Muscle of leg (tissue), 16 donors: ENCODE measurements at places on chromosomes 11 and 22. TPM values are rescaled to one million over a fixed set of nuclear protein-coding genes. Genes with fewer than 3 reads are reported as not detected.
A peak's percentile ranks its signal among the peaks of the same experiment; 100 is the strongest.

Gene MS4A6E
- polyA plus RNA-seq: not detected

Gene NRXN2
- 24.0 TPM for polyA plus RNA-seq

Gene CD3G
- polyA plus RNA-seq: 0.04 TPM

Gene CRYBB3
- polyA plus RNA-seq: 0.19 TPM

Gene CDCA5
- 17.0 TPM for polyA plus RNA-seq

Gene CHRM4
- polyA plus RNA-seq: not detected

Gene NLRP14
- polyA plus RNA-seq: 0.04 TPM

Gene ADORA2A
- 15.5 TPM for polyA plus RNA-seq

Gene COA4
- 75.9 TPM for polyA plus RNA-seq

GRCh38 chr22:36374603-36375024, 13.2 kb downstream of the MYH9 start:
- H3K4me3 ChIP-seq: no peak overlapping the region
- peaks cover 48% of the 10 kb centered on the region for H3K4me1 ChIP-seq
- no peak for DNase-seq
- H3K27ac ChIP-seq: no peak overlapping the region
- peaks cover 9% of the 10 kb centered on the region for H3K36me3 ChIP-seq

GRCh38 chr11:128422576-128423370, 164.6 kb downstream of the ETS1 start:
- DNase-seq: peak; percentile 48
- H3K4me1 ChIP-seq: peaks cover 32% of the 10 kb centered on the region

DNA sequence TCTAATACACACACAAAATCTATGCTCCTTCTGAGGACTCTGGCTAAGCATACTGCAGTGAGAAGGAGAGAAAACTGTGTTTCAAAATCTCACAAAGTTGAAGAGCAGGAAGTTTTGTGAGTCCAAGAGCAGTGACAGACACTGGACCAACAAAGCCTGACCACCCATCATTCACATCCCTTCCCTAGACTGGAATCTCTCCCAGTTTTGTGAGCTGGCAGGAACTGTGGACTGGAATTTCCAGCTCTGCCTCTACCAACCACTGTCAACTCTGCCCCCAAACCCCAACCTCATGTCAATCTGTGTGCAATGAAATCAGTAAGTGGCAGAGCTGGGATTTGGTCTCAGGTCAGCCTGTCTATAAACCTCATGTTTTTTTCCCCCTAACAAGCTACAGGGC, 112.6 kb downstream of the ARL14EP start:
- no peak for DNase-seq
- no peaks in the 10 kb centered on the region for H3K4me1 ChIP-seq
- H3K4me3 ChIP-seq: no peak overlapping the region
- H3K27me3 ChIP-seq: no peaks in the 10 kb centered on the region

- peaks cover 5% of the 10 kb centered on the region for H3K4me1 ChIP-seq
- DNase-seq: no peak
- no peaks in the 10 kb centered on the region for H3K27me3 ChIP-seq
- H3K4me3 ChIP-seq: no peak overlapping the region
- peak overlapping the region; percentile 51 for H3K27ac ChIP-seq
- peaks cover 16% of the 10 kb centered on the region for H3K36me3 ChIP-seq
Observed at GRCh38 chr11:940496-941135, 14.9 kb downstream of the AP2A2 start.

GRCh38 chr11:72446929-72447769, 12.8 kb upstream of the CLPB start:
- H3K4me3 ChIP-seq: no peak overlapping the region
- H3K27ac ChIP-seq: no peak overlapping the region
- no peaks in the 10 kb centered on the region for H3K4me1 ChIP-seq
- H3K36me3 ChIP-seq: no peaks in the 10 kb centered on the region

DNA sequence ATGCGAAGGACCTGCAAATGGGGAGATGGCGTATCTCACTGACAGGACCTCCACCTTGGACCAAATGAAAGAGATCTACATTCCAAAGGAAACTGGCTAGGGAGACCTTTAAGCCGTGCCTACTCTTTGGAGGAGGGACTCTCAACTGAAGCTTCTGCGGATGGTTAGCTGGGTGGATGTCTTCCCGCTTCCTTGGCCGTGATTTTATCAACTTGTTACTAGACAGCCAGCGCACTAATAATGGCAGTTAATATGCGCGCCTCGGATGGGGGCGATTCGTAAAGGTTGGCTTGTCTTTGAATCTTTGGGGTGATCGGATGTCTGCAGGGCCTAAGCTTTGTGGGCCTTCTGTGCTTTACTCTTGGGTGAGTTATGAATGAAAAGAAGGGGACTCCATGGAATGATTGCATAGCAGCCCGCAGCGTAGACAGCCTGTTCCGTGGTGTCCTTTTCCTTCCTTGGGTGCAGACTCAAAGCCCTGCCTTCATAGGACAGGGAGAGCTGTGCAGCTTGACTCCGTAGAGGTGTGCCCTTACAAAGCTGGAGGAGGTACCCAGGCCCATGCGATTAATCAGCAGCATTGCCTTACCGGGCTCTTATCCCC, 1.5 kb downstream of the ZNRF3 start:
- peaks cover 10% of the 10 kb centered on the region for H3K27me3 ChIP-seq
- DNase-seq: peak; percentile 21
- H3K4me1 ChIP-seq: peaks cover 25% of the 10 kb centered on the region
- no peaks in the 10 kb centered on the region for H3K36me3 ChIP-seq
- no peak overlapping the region for H3K27ac ChIP-seq
- H3K4me3 ChIP-seq: peak overlapping the region; percentile 64

DNA sequence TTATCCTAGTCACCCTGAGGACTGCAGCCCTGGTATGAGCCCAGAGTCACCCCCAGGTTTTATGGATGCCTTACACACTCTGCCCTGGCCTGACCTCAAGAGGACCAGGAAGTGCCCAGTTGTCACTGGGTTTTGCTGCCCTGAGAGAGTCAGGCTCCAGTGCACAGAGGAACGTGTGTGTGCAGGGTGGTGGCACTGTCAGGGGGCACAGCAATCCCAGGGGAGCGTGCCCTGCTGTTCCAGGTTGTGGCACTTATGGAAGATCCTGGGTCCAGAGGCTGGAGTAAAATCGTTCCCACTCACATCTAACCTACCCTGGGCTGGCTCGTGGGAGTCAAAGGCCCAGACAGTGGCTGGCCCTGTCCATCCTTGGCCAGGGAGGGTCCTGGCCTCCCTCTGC, 7.6 kb downstream of the APOBEC3A start:
- H3K4me1 ChIP-seq: peaks cover 3% of the 10 kb centered on the region
- peaks cover 11% of the 10 kb centered on the region for H3K27me3 ChIP-seq
- no peaks in the 10 kb centered on the region for H3K36me3 ChIP-seq
- no peak overlapping the region for H3K27ac ChIP-seq

GRCh38 chr11:387193-387793, 6.7 kb upstream of the PKP3 start:
- no peak overlapping the region for H3K4me3 ChIP-seq
- no peak overlapping the region for H3K27ac ChIP-seq
- no peak for DNase-seq
- H3K36me3 ChIP-seq: no peaks in the 10 kb centered on the region
- peaks cover 2% of the 10 kb centered on the region for H3K27me3 ChIP-seq
- H3K4me1 ChIP-seq: no peaks in the 10 kb centered on the region

DNA sequence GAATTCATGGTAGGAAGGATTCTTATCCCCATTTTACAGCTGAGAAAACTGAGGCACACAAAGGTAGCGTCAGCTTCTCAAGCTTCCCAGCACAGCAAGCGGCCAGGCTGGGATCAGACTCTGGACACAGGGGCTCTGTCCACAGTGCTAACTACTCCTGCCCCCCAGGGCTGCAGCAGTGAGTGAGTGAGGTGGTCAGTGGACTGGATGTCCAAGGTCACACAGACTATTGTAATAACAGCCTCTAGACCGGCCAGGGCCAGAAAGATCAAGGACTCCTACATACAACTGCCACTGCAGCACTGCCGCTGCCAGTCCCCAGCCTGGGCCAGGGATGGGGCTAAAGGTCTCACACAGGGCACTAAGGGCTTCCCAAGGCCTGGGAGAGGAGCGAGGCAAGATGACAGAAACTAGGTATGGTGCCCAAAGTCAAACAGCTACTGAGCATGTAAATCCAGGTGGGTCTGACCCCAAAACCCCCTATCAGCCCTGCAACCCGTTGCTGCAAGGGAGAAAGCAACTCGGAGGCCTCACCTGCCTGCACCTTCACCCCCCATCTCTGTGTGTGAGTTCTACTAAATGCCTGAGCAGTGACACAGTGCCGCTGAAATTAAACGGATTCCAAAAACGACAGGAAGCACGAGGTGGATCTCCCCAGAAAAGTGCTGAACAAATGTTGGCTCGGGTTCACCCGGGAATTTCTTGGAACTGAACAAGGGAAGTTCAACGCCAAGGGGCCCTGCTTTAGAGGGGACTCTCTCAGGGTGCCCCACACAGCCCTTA, 161.8 kb upstream of the GRK3 start:
- peak; percentile 85 for DNase-seq
- no peaks in the 10 kb centered on the region for H3K36me3 ChIP-seq
- H3K4me3 ChIP-seq: peak overlapping the region; percentile 1
- H3K4me1 ChIP-seq: peaks cover 57% of the 10 kb centered on the region
- H3K27ac ChIP-seq: peak overlapping the region; percentile 92

DNA sequence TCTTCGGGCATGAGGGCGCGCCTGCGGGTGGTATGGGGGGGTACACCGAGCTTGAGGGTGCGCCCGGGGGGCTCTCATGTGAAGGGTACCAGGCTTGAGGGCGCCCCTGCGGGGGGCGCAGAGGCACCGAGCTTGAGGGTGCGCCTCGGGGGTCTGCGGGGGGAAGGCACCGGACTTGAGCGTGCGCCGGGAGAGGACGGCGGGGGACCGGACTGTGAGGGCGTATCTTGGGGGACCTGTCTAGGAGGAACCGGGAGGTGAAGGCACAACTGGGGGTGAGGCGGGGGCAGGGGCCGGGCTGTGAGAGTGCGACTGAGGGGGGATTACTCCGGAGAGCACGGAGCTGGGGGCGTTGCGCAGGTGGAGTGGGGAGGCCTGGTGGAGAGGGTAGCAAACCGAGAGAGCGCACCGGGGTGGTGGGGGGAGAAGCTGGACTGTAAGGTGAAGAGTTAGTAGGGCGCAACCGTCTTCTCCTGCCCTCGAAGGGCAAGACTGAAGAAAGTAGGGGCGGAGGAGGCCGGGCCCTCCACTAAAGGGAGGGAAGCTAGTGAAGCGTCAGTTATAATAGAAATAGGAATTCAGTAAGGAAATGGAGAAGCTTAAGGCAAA, 1.1 kb upstream of the DDX6 start:
- no peaks in the 10 kb centered on the region for H3K36me3 ChIP-seq
- no peaks in the 10 kb centered on the region for H3K27me3 ChIP-seq
- DNase-seq: no peak
- H3K4me1 ChIP-seq: peaks cover 22% of the 10 kb centered on the region
- peak overlapping the region; percentile 100 for H3K27ac ChIP-seq
- peak overlapping the region; percentile 95 for H3K4me3 ChIP-seq

GRCh38 chr11:7559398-7560283, 45.8 kb downstream of the PPFIBP2 start:
- DNase-seq: no peak
- no peaks in the 10 kb centered on the region for H3K27me3 ChIP-seq
- no peaks in the 10 kb centered on the region for H3K36me3 ChIP-seq
- H3K4me3 ChIP-seq: no peak overlapping the region

DNA sequence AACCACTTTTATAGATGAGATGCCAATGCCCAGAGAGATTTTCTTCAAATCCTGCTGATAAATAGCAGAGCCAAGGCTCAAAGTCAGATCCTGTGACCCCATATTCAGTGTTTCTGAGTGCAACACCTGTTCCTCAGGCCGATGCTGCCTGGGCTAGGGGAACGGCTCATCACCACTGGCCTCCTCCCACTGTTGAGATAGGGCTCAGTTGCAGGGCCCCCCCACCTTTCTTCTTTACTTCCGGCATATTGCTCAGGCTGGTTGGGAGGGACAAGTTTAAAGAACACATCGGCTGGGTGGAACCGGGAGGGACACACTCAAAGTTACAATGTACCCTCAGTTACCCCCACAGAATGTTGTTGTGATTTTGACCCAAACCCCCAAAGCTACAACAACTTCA, 88.3 kb upstream of the CRTAM start:
- no peak overlapping the region for H3K4me3 ChIP-seq
- DNase-seq: no peak
- H3K27ac ChIP-seq: no peak overlapping the region
- H3K36me3 ChIP-seq: no peaks in the 10 kb centered on the region

- H3K27ac ChIP-seq: no peak overlapping the region
- no peaks in the 10 kb centered on the region for H3K36me3 ChIP-seq
- peak; percentile 31 for DNase-seq
- H3K4me3 ChIP-seq: no peak overlapping the region
- peaks cover 2% of the 10 kb centered on the region for H3K4me1 ChIP-seq
Observed at GRCh38 chr11:123145661-123146060, 49.4 kb downstream of the CLMP start.

DNA sequence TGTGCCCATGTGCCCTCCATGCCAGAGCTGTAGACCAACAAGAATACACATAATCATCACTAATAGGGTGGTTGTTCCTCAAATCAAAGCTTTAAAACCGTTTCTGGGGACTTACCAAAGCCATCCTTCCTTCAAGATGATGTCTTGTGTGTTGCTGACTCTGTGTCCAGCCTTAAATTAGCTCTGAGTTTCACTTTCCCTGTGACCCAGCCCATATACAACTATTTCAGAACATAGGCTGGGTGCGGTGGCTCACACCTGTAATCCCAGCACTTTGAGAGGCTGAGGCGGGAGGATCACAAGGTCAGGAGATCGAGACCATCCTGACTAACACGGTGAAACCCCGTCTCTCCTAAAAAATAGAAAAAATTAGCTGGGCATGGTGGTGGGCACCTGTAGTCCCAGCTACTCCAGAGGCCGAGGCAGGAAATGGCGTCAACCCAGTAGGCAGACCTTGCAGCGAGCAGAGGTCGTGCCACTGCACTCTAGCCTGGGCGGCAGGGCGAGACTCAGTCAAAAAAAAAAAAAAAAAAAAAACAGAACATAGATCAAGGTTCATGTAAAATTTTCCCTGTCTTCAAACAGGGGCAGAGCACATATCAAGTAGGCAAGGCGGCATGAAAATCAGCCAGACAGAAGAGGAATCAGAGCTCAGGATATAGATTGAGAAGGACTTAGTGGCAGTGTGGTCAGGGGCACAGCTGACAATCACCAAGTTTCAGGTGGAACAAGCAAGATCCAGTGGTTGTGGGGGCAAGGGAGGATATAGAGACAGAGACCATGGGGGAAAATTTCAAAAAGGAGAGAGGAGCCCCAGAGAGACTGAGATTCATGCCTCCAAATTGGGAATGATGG, at the start of gene PLAAT2:
PLAAT2 (minus strand) TSS at position 179 of the 855 bp plus-strand sequence; CDS start at position 124, 55 bp downstream.
- no peaks in the 10 kb centered on the region for H3K27me3 ChIP-seq
- H3K27ac ChIP-seq: no peak within 1 kb of the TSS
- no peaks in the 10 kb centered on the region for H3K36me3 ChIP-seq
- H3K4me1 ChIP-seq: peaks cover 2% of the 10 kb centered on the region
- H3K4me3 ChIP-seq: no peak within 1 kb of the TSS
- no peak for DNase-seq

GRCh38 chr11:115244758-115245157, 259.5 kb downstream of the CADM1 start:
- H3K4me3 ChIP-seq: no peak overlapping the region
- H3K36me3 ChIP-seq: no peaks in the 10 kb centered on the region
- H3K4me1 ChIP-seq: peaks cover 4% of the 10 kb centered on the region
- H3K27me3 ChIP-seq: no peaks in the 10 kb centered on the region
- no peak overlapping the region for H3K27ac ChIP-seq

- H3K4me3 ChIP-seq: no peak overlapping the region
- DNase-seq: no peak
- no peaks in the 10 kb centered on the region for H3K36me3 ChIP-seq
- no peak overlapping the region for H3K27ac ChIP-seq
Observed at GRCh38 chr11:77515063-77515462, 41.2 kb upstream of the PAK1 start.

GRCh38 chr22:48905206-48905975, 922.3 kb downstream of the BRD1 start:
- H3K27ac ChIP-seq: no peak overlapping the region
- H3K27me3 ChIP-seq: peaks cover 9% of the 10 kb centered on the region
- H3K4me1 ChIP-seq: no peaks in the 10 kb centered on the region
- H3K36me3 ChIP-seq: no peaks in the 10 kb centered on the region

- DNase-seq: peak; percentile 96
- peak within 1 kb of the TSS; percentile 94 for H3K27ac ChIP-seq
- H3K4me1 ChIP-seq: peaks cover 44% of the 10 kb centered on the region
- H3K36me3 ChIP-seq: peaks cover 35% of the 10 kb centered on the region
Observed at GRCh38 chr11:61967116-61967923, at the start of gene FTH1. Gene FTH1, minus strand, starts transcription at chr11:61967634. Its CDS starts 209 bp downstream, at chr11:61967425.
